Mesenchymal stem cell (in vitro differentiated cells and primary cell): ENCODE measurements at places on chromosomes 2 and 18.
A peak's percentile ranks its signal among the peaks of the same experiment; 100 is the strongest.

- DNase-seq = no peak
Measured at GRCh38 chr18:44834867-44835469, 154.3 kb downstream of the SETBP1 start.

DNA sequence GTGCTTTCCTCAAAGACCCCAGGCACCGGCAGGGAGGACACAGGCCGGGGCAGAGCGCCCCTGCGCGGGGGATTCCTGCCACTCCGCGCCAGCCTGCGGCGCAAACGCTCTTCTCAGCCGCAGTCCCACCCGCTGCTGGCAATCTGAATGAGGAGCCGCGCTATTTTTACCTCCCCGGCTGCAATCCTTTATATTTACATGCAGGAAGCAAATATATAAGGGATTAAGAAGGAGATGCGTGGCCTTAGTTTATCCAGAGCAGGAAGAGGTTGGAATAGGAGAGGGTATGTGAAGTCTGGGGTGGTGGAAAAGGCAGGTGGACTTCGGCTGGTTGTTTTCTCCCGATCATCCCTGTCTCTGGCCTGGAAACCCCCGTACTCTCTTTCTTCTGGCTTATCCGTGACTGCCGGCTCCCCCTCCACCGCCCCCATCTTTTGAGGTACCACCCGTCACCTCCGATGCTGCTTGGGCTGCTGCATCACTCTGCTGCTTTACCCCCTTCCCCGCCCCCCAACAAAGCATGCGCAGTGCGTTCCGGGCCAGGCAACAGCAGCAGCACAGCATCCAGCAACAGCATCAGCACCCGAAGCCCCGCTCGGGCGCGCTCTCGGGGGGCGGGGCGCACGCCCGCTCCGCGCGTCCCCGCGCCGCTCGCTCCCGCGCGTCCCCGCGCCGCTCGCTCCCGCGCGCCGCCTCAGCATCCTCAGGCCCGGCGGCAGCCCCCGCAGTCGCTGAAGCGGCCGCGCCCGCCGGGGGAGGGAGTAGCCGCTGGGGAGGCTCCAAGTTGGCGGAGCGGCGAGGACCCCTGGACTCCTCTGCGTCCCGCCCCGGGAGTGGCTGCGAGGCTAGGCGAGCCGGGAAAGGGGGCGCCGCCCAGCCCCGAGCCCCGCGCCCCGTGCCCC lies at the start of gene ADAM23:
ADAM23 (plus strand) TSS at position 700 of the 902 bp plus-strand sequence. CDS start 335 bp downstream, outside the sequence.
- DNase-seq = peak; percentile 65

GRCh38 chr2:45643095-45643494 lies 8.4 kb upstream of the PRKCE start:
- peak; percentile 25 for DNase-seq

- DNase-seq = no peak
Measured at GRCh38 chr2:195202163-195202845, 454.7 kb upstream of the SLC39A10 start.

- peak; percentile 11 for DNase-seq
Measured at GRCh38 chr2:117523267-117523666, 291.2 kb upstream of the DDX18 start.

DNA sequence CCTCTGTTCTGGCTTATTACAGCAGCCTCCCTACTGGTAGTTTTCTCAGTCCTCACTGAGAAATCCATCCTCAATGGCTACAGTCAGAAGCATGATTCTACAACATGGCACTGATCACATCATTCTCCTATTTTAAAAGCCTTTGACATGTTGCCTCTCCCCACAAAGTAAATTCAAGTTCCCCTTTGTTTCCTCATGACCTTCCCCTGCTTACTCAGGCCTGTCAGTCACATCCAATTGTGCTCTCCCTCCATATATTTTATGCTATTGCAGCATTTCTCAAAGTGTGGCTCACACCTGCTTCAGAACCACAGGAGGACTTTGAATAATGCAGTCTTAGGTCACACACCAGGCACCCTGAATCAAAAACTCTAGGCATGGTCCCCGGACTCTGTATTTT lies 124.6 kb downstream of the SPOPL start:
- DNase-seq = no peak
